GM04503 (cell line): ENCODE measurements at places on chromosomes 5 and 9.

- no peak for DNase-seq
Observed at GRCh38 chr9:126461608-126462007, 135.0 kb downstream of the MVB12B start.

DNA sequence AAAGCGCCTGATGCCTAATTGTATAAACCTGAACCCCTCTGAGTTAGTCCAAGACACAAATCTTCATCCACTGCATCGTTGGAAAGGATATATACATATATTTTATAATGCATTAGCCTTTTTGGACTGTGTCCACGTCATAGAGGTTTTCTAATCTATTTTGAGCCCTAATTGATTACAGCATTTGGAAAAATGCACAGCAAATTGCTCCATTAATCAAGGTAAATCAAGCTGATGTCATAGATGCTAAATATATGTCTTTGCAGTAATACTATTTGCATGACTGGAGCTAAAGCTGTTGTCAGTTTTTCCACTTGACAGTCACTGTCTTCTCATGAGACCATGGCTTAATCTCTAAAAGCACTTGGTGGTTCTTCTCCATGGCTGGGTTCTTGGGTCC lies 483.5 kb upstream of the TNC start:
- no peak for DNase-seq

GRCh38 chr9:86285261-86285660 lies 2.9 kb upstream of the ISCA1 start:
- no peak for DNase-seq

DNA sequence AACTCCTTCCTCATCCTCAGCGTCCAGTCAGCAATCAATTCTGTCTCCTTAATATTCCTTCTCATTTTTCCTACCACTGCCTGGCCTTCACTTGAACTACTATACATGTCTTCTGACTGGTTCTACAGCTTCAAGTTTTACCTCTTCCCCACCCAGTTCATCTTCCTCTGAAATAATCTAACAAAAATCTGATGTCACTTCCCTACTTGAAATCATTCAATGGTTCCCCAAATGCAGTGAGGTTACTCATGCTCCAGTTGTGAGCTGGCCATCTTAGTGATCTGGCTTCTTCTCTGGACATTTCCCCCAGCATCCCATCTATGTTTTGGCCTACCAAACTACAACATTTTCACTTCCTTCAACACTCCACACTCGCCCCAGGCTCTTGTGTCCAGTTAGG lies 14.9 kb upstream of the TMEM267 start:
- DNase-seq = no peak

- DNase-seq = peak; percentile 41
Observed at GRCh38 chr5:122463221-122463620, 151.2 kb downstream of the SNCAIP start.

GRCh38 chr9:35813434-35814105 lies 1.3 kb downstream of the HINT2 start:
- DNase-seq = no peak

- no peak for DNase-seq
Observed at GRCh38 chr5:78992146-78992545, 7.0 kb upstream of the ARSB start.

- no peak for DNase-seq
Observed at GRCh38 chr9:36317766-36318165, 59.5 kb upstream of the GNE start.

DNA sequence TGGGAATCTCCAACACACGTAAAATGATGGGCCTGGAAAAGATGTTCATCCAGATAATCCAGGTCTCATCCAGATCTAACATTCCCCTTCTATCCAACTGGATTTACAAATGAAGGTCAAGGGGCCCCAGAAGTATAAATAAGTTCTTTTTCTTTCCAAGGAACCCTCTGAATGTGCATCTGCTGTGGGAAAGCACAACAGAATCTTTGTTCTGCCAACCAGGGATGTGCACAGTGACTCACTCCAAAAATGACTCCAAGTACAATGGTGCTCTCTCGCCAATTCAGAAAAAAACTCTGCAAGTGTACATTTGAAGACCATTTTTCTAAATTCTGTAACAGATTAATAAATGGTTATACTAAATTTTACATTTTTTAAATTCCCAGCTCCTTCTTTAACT lies 12.4 kb downstream of the RAPGEF6 start:
- no peak for DNase-seq
